ENCODE measurements at places on chromosomes 2 and 18.

GRCh38 chr18:58813561-58814225 is 51.0 kb upstream of the ZNF532 start:
- DNase-seq = no peak

GRCh38 chr18:73340135-73340977 is 472.6 kb upstream of the NETO1 start:
- DNase-seq = no peak

GRCh38 chr2:108971661-108972566 is 17.1 kb downstream of the EDAR start:
- DNase-seq = no peak

GRCh38 chr2:48391616-48392015 is 138.3 kb upstream of the STON1 start:
- no peak for DNase-seq

GRCh38 chr18:5391409-5391808 is 95.9 kb upstream of the ZBTB14 start:
- DNase-seq = no peak

DNA sequence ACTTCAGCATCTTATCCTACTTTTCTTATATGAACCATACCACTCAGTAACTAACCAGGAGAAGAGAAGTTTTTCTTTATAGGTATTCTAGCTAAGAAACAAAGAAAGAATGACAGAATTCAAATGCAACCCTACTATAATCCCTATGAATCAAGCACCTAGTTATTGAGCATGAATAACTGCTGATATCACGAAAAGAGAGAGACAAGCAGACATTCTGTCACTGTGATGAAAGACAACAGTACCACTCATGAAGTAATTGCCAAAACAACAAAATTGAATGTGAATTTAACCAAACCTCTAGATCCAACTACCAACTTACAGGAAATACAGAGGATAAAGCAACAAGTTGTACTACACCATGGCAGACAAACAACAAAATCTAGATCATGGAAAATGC is 15.3 kb downstream of the TTC21B start:
- DNase-seq = no peak

DNA sequence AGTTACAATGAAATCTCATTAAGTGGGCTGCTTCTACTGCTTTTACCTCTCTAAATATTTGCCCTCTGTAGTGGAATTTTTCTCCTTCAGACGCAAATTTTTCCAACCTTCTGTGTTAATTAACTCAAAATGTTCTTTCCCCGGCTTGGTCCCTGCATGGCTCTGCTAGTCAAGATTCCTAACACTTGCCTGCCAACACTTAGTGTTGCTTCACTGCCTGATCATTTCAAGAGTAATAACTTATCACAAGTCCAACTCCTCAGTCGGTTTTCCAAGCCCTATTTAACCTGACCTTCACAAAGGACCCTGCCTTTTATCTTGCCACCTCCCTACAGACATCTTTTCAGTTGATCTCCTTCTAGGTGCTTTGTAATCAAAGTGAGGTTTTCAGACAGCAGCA is 142.7 kb downstream of the HRH4 start:
- DNase-seq = no peak
